ENCODE measurements at places on chromosomes 12 and 14. TPM values are rescaled to one million over a fixed set of nuclear protein-coding genes. Genes with fewer than 3 reads are reported as not detected.

The C12orf56 gene
- total RNA-seq, result under 0.01 TPM

The AVPR1A gene
- total RNA-seq, result not detected

The GLS2 gene
- not detected for total RNA-seq

The TEDC1 gene
- total RNA-seq, result 19.5 TPM

The RNU6-7 gene
- not detected for total RNA-seq

The GNPTAB gene
- total RNA-seq, result 23.4 TPM

The CELA1 gene
- total RNA-seq, result not detected
